ENCODE measurements at places on chromosomes 7 and 10.

DNA sequence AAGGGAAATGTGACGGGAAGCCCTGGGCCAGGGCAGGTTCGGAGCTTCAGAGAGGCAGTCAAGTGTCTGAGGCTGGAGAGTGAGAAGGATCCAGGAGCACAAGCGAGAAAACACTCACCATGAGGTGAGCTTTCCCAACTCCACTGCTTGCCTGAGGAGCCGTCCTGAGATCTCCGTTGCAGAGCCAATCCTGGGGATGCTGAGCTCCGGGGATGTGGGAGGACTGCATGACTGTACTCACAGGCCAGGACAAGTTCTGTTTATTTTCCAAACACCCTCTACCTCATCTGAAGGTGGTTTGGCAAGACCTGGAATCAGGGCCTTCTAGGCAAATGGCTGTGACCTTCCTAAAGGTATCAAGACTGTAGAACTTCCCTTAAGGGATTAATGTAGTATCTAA lies 38.7 kb downstream of the GLI3 start:
- no peak for DNase-seq

GRCh38 chr10:72311667-72312066 lies 37.9 kb downstream of the DDIT4 start:
- DNase-seq: no peak

DNA sequence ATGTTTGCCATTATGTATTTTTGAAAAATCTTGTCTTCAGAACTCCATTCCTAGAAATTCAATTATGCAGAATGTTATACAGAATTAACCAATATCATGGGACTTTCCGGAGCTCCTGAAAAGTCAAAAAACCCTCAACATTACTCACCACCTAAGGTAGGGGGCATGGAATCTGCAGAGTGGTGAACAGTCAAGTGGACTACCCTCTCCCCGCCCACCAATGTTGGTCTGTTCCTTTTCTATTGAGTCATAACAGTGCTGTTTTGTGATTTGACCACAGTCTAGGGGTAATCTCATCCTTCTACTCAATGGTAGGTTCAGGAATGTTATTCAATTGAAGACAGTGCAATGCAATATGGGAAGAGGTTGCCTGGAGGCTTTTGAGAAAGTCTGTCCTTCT lies 130.5 kb upstream of the HABP2 start:
- DNase-seq: no peak

GRCh38 chr10:114754445-114755320 lies 66.9 kb upstream of the FHIP2A start:
- DNase-seq: no peak

DNA sequence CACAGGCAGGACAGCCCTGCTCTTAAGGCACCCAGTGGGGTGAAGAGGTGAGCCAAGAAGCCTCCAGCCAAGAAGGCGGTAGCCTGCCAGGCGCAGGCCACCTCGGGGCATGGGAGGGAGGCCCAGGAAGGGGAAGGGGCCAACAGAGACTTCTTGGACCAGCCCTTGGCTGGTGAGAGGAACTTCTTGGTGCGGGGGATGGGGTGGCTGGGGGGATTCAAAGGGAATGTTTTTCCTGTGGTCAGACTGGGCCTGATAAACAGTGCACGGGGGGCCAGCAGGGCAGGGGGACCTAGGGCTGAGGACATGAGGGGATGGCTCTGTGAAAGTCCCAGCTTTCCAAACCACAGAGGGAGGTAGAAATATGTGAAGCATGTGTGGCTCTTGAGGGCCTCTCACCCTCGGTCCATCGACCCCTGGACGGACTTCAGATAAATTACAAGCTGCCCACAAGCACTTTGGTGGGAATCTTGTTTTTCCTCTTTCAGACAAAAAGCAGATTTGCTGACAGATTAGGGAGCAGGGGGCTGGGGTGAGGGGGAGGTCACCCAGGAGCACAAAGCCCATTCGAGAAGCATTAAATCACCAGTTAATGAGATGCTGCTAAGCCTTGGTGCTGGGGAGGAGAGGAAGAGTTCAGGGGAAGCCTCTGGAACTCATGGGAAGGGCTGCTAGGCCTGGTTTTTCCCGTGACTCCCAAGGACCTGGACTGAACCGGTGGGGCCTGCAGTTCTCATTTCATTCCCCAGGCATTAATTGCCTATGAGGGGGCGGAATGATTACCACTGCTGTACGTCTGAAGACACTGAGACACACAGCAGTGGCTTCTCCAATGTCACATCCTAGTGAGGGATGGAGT lies 11.3 kb downstream of the CRYGN start:
- no peak for DNase-seq

- no peak for DNase-seq
Measured at GRCh38 chr7:36951257-36951697, 227.0 kb upstream of the AOAH start.

DNA sequence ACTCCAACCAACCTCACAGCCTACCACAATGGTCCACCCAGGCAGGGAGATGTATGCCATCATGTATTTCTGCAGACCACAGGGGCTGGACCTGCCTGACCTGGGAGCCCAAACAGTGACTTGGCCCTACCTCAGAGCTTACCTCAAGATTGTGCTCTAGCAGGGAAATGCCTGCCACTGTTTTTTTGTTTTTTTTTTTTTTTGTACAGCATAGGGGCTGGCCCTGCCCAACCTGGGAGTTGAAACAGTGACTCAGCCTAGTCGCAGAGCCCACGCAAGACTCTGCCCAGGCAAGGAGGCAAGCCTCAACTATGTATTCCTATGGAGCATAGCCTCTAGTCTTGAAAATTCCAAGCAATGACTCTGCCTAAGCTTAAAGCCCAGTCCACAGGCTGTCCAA lies 39.3 kb upstream of the CDK6 start:
- DNase-seq: no peak

GRCh38 chr10:11864727-11865126 lies 41.6 kb downstream of the PROSER2 start:
- DNase-seq: no peak

- no peak for DNase-seq
Measured at GRCh38 chr7:65265933-65266519, 107.6 kb upstream of the ZNF92 start.

GRCh38 chr7:152424348-152425108 lies 11.3 kb downstream of the KMT2C start:
- no peak for DNase-seq

GRCh38 chr10:43452356-43452914 lies 15.5 kb downstream of the ZNF487 start:
- DNase-seq: no peak

DNA sequence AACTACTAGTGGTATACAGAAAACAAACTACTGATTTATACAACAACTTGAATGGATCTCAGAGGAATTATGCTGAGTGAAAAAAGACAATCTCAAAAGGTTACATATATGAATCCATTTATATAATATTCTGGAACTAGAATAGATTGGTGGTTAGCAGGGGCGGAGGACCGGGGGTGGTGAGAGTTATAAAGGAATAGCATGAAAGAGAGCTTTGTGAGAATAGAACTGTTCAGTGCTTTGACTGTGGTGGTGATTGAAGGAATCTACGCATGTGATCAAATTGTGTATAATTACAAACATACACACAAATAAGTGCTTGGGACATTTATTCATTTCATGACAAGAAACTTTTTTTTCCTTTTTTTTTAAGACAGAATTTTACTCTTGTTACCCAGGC lies 19.6 kb downstream of the RAB19 start:
- no peak for DNase-seq

GRCh38 chr7:108246227-108246837 lies 116.2 kb upstream of the LAMB4 start:
- no peak for DNase-seq

GRCh38 chr7:6175645-6176044 lies 96.8 kb downstream of the CYTH3 start:
- no peak for DNase-seq

DNA sequence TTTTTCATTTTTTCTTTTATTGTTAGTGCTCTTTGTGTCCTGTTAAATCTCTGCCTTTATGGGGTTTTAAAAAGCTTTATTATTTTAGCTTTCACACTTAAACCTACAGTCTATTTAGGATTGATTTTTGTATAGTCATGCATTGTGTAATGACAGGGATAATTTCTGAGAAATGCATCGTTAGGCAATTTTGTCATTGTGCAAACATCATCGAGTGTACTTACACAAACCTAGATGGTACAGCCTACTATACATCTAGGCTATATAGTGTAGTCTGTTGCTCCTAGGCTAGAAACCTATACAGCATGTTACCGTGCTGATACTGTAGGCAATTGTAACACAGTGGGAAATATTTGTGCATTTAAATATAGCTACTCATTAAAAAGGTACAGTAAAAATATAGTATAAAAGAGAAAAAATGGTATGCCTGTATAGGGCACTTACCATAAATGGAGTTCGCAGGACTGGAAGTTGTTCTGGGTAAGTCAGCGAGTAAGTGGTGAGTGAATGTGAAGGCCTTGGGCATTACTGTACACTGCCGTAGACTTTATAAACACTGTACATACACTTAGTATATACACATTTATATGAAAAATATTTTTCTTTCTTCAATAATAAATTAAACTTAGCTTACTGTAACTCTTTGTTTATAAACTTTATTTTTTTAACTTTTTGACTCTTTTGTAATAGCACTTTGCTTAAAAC lies 16.0 kb downstream of the UBE2D1 start:
- DNase-seq: no peak

DNA sequence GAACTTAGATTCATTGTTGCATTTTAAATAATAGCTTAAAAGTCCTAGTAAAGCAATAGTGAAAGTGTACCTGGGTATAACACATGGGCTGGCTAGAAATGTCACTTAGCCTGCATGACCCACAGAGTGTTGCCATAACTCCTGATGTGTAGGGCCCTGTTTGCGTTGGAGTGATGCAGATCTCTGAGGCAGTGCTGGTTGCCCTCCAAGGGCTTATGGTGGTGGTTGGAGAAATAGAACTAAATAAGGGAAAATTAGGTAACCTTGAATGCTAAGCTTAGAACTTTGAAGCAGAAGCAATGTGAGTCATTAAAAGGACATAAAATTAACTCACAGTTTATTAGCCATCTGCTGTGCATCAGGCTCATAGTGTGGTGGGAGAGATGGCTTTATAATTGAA lies 105.7 kb downstream of the CCNY start:
- DNase-seq: no peak

DNA sequence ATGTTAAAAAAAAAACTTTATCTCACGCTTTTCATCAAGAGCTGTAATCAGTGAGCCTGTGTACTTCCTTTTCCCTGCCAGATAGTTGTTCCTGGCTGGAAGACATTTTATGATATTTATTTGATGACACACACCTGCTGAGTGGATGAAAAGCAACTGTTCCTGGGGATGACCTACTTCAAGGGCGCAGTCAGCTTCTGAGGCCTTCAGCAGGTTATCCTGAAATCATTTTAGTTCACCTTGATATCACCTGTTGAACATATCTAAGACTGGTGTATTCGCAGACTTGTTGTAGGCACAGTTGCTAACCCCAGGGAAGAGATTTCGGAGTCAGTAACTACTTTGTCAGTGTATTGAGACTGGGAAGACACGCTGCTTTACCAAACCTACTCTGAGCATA lies 234.5 kb upstream of the TCF7L2 start:
- DNase-seq: no peak

DNA sequence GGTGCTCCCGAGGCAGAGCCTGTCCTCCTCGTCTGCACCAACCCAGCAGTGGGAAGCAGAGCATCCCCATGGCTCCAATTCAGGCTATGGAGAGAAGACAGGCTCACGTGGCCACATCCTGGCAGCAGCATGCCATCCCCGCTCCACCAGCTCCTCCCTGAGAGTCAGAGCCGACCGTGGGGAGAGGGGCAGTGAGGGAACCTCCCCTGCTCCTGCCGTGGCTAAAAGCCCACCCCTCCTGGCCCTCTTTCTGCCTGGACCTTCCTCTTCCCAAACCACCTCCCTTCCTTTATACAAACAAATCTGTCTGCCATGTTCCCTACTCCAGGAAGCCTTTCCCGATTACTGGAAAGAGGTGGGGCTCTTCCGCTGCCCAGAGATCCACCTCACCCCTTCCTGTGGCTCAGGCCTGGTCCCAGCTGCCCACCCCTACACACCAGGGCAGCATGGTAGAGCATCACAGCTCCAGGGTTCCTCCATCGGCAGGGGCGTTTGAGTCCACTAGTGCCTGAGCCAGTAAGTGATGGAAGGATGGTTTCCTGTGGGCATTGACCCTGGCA lies 10.8 kb upstream of the AQP1 start:
- no peak for DNase-seq

DNA sequence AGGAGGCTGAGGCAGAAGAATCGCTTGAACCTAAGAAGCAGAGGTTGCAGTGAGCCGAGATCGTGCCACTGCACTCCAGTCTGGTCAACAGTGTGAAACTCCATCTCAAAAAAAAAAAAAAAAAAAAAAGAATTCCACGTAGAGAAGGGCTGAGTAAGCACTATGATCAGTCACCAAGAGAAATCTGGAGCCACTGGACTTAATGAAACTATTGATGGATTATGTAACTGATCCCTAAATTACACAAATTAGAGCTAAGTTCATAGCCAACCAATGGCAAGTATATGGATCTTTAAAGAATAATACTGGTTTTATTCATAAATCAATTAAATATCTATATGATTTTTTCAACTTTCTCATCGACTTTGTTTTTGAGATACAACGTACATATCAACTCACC lies 72.2 kb upstream of the ABLIM1 start:
- DNase-seq: no peak

DNA sequence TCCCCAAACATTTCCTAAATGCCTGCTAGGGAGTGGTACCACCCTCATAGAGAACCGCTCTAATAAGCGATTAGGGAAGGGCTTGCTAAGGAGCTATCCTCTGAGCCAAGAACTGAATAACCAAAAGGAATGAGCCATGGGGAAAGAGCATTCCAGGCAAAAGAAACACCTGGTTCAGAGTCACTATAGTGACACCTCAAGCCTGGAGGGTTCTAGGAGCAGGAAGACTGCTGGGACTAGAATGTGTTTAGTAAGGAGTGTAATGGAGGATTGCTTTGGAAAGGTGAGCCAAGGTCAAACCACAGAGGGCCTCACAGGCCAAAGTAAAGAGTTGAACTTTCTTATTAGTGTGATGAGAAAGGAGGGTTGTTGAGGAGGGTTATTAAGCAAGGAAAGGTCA lies 38.7 kb upstream of the NRBF2 start:
- no peak for DNase-seq

- no peak for DNase-seq
Measured at GRCh38 chr7:73969991-73970390, 58.0 kb upstream of the ELN start.

GRCh38 chr7:41224063-41224763 lies 478.7 kb downstream of the INHBA start:
- no peak for DNase-seq

All from CD4-positive, alpha-beta T cell treated with Interferon alpha-2 for 1 hour (primary cell).